Mesothelial cell of epicardium (in vitro differentiated cells): ENCODE measurements at places on chromosomes 5 and 9. TPM values are rescaled to one million over a fixed set of nuclear protein-coding genes. Genes with fewer than 3 reads are reported as not detected.

GRCh38 chr5:117504305-117504704 lies 929.7 kb upstream of the SEMA6A start:
- no peak for DNase-seq

DNA sequence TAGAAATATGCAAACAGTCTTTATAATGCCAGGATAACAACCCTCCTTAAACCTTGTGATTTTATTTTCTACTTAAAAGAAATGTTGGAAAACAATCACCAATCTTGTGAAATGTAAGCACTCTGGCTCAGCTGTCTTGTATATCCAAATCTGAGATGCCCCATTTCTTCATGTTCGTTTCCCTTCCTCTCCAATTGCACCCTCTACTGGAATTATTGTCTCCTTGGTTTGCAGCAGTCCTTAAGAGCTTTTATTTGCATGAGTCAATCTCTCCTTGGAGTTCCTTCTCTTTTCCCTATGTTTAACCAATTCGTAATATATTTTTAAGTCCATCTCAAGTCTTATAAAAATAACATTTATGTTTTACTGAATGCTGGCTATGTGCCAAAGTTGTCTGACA lies 362.0 kb upstream of the CDH10 start:
- DNase-seq, result no peak

Gene PTGS1
- total RNA-seq, result 8.0 to 9.2 TPM (median 8.2 TPM) in 3 replicates

DNA sequence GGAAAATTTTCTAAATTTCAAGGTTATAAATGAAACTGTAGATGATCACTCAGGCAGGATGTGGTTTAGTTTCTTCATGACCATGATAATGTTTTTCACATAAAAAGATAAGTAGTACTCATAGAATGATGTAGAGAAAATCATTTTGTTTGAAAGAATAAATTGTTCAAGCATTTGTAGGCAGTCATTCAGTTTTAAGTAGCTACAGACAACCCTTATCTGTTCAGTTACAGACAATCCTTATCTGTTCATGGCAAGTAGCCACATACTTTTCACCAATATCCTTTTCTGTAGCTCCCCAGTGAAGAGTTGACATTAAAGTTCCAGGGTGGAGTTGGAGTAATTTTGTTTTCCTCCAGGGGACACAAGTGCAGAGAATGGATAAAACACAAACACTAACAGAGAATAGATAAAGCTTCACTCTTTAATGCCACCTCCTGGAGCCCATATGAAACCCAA lies 278.1 kb upstream of the TNC start:
- no peak for DNase-seq

Gene TRIM36
- 1.3 to 2.5 TPM (median 1.3 TPM) in 3 replicates for total RNA-seq

DNA sequence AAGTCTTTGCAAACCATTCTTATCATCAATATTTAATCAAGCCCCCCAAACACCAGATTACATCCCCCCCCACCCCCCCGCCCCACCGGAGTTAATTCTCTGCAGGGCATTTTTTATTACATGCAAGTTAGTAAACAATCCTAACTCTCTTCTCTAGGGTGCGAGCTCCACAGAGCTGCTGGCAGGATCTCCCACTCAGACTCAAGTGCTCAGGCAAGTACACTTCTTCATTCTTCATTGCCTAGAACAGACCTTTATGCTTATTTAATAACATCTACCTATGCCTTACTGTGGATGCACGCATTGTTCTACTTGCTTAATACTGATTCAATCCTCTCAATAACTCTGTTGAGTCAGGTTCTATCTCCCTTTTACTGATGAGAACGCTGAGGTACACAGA lies 9.9 kb downstream of the SAXO1 start:
- no peak for DNase-seq

DNA sequence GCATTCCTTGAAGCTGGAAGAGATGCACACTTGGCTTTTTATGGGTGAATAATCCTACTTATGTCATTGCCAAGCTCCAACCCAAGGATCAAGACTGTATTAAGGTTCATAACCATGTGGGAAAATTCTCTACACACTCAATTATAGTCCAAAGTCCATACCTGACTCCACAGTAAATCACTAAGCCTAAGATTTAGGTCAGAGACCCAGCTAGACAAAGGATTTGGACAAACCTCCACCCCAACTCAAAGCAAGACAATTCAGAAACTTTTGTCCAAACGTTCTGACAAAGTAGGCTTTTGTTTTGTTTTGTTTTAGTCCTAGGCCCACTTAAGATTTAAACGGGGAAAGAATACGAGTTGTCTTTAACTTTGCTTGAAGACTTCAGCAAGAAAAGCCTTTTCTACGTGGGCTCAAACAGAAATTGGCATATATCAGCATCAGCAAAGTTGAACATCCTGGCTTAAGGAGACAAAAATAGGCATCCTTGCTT lies 1.7 kb downstream of the MEGF9 start:
- no peak for DNase-seq

Gene KIF4B
- total RNA-seq, result 0.07 to 0.11 TPM in 2 of 3 replicates, not detected in the other

- DNase-seq, result no peak
Observed at GRCh38 chr9:114433720-114434255, 46.0 kb upstream of the AKNA start.

GRCh38 chr5:59393585-59394420 lies 499.7 kb downstream of the PDE4D start:
- no peak for DNase-seq

GRCh38 chr9:108953983-108954574 lies 19.9 kb downstream of the ABITRAM start:
- no peak for DNase-seq

GRCh38 chr5:160398806-160399205 lies 1.0 kb downstream of the FAM200C start:
- no peak for DNase-seq

DNA sequence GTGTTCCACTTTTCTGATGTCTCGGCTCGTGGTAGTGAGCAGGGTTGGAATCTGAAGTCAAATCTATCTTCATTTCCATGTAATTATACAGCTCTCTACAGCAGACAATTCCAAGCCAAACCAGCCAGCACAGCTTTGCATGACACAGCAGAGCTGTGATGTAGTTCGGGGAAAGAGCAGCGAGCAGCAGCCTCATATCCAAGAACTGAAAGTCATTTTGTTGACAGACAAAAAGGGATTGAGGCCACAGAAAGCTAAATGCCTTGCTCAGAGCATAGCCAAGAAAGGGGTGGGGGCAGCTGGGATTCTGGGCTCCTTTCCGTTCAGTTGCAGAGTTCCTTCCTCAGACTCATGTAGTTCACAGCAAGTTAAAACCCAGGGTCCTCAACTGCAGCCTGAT lies 32.1 kb downstream of the LCP2 start:
- DNase-seq, result peak; percentile 38

- no peak for DNase-seq
Observed at GRCh38 chr9:126673689-126674364, 60.1 kb downstream of the LMX1B start.

Gene PCDHGA6
- 0.25 to 0.60 TPM (median 0.57 TPM) in 3 replicates for total RNA-seq

Gene C8G
- 1.5 to 2.5 TPM (median 1.5 TPM) in 3 replicates for total RNA-seq
